Activated T-cell treated with anti-CD3 and anti-CD28 coated beads, Interleukin-2, amount 50 U/mL, for 48 hours (primary cell): ENCODE measurements at places on chromosomes 1 and 21.

GRCh38 chr1:46303872-46304326 is 401 bp downstream of the UQCRH start:
- no peak for DNase-seq

DNA sequence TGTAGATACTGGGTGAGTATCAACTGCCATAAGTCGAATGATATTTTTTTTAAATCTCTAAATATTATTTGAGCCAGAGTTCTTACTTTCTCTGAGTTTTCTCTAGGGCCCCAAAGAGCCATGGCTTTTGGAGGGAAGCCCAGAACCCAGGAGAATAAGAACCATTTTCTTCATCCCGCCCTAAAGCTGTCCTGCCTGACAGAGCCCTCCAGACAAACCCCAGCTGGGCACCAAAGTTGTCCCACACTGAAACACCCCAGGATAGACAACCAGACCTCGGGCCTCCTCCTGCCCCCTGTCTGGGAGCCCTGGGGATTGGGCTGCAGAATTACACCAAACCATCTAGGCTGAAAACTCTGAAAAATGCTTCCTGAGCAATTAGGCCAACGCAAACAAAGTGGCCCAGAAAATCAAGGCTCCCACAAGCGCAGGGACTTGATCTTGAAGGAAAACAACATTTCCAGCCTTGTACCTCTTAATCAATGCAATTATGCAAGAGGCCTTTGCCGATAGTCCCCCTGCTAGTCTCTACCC is 113.1 kb downstream of the RRAGC start:
- no peak for DNase-seq

DNA sequence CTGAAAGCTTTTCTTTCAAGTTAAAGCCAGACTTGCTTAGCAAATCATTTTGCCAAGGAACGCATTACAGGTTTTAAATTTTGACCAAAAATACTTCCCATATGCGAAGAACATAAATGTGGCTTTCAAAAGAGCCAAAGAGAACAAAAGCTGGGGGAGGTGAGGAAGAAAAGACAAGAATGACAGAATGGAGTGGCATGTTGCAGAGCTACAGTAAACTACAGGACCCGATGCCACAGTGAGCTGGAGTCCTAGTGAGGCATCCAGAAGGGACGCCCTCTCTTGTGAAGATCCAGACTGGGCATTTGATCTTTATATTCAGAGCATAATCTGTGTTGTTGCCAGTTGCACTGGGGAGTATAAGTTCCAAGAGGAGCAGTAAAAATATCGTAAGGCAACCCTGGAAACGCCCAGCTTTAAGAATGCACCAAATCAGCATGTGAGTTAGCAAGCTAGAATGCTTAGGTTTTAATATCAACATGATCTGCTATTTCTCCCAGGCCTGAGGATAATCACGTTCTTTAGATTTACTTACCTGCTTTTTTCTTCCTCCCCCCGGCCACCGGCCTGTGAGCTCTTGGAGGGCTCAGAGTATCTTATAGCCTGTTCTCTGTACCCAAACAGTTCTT is 48.4 kb upstream of the HOOK1 start:
- DNase-seq: no peak

GRCh38 chr1:219292341-219292740 is 118.7 kb downstream of the LYPLAL1 start:
- DNase-seq: no peak

DNA sequence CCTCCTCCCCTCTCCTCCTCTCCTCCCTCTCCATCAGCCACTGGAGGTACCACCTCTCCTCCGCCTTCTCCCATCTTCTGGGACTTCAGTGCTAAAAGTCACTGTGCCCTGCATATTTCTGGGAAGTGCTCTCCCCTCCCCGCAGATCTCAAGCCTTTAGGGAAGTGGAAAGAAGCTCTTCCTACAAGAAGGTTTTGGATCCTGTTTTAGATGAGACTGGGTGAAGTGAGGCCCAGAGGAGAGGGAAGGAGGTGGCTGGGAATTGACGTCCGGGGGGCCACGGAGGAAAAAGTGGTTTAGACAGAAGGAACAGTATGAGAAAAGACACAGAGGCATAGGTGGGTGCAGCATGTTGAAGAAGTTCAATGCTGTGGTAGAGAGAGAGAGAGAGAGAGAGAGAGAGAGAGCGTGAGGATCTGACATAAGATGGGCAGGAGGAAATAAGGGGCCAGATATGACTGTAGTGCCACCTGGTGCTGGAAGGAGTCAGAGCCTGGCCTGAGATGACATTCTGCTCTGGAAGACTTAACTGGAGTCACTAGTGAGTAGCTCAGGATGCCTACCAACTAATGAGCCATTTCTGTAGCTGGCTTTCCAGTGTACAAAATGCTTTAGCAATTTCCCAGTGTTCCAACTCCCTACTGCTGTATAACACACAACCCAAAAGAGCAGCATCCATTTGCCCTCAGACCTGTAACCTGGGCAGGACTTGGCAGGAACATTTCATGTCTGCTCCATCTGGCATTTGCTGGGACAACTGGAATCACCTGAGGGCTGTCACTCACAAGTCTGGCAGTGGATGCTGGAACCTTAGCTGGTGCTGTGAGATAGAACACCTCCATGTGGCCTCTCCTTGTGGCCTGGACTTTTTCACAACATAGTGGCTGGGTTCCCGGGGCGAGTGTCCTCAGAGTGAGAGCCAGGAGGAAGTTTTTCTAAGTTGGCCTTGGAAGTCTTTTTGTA is 16.6 kb upstream of the ZSCAN20 start:
- DNase-seq: no peak

DNA sequence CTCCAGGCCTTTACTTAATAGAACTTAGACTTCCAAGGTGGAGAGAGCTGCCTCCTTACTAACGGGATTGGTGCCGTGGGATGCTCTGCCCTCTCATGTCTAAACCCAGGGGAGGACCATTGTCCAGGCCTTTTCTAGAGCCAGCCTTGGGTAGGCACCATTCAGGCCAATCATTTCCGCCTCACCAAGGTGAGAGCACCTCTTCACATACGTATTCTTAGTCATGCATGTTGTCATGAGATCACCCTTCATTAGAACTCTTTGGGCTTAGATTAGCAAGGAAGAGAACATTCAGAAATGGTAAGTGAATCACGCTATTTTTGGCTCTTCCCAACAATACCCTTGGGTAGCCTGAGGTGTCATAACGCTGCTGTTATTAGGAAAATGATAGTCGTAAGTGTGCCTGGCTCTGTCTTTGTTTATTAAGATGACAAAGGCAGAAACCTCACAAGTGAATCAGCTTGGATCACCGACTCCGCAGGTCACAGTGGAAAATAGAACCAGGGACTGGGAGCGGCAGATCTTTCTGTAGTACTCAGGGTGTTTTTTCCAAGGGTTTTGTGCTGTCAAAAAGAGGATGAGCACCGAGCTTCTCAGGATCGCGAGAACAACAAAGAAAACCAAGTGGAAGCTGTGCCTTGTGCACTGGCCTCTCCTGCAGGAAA is 55.0 kb downstream of the HUNK start:
- DNase-seq: no peak

DNA sequence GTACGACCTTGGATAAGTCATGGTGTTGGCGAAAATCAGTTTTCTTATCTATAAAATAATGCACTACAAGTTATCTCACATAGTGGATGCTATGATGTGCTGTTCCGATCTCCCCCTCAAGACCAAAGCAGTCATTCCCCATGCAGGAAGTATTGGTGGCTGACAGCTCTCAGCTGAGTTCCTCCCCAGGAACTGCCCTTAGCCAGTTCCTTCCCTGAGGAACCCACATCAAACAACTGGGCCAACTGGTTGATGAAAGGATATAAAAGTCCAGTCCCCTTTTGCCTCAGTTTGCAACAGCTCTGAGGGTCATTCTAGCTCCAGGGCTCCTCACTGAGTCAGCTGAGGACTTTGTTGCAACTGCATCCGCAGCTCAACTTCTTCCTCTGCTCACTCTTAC is 16.1 kb upstream of the SLAMF1 start:
- DNase-seq: no peak

DNA sequence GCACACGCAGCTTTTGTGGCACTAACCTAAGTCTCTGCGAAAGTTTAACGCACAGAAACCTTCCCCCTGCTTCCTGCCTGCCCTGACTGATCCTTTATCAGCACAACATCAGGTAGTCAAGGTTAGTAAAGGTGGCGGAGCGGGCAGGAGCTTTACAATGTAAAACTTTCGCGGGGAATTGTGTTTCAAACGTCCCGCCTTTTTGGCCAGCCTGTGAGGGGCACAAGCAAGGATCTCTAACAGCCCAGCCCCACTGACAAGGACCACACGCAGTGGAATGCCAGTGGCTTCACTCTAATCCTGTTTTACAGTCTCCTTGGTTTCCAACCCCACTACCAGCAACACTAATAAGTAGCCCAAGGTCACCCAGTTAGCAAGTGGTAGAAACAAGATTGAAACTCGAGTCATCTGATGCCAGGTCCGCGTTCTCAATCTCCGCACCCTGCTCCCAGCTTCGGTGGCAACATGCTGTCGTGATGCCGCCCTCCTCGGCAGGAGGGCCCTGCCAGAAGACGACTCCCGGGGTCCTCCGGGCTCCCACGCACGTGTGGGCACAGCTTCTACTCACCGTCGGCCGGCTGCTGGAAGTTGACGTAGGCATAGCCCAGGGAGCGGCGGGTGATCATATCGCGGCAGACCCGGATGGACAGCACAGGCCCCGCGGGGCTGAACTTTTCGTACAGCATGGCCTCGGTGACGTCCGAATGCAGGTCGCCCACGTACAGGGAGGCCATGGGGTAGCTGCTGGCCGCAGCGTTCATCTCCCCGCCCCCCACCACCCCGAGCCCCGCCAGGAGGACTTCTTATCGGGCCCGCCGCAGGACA is 1.2 kb downstream of the PABPC4 start:
- peak; percentile 68 for DNase-seq

DNA sequence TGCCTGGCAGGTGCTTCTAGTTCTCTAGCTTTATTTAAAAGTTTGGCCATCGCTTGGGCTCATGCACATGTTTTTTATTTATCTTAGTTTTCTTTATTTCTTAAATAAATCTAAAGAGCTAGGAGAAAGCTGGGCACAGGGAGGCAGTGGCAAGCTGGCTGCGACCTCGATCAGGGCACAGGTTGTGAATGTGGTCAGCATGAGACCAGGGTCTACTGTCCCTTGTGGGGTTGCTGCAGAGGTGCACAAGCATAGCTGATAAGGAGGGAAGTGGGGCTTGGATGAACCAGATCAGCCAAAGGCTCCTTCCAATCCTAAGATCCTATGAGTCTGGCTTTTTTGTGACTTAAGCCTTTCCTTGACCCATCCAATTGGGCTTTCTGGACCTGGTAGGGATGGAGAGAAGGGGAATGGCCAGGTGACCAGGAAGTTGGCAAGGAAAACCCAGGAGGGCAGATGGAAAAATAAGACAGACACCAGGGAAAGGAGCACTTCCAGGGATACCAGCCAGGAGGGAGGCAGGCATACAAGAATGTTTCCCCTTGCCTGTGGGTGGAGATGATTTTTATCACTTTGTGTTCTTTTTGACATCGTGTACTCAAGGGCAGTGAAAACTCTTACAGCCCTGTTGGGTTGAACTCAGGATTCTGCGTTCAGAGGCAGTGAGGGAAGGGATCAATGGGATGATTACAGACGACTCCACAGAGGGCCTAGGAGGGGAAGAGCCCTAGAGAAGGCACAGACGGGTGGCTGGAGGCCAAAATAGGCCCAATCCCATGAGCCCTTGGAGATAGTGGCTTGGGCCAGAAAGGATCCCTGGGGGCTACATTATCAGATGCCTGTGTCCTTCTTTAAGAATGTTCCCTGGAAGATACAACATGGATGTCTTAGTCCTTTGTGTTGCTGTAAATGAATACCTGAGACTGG is 8.5 kb downstream of the CYP4B1 start:
- DNase-seq: no peak

GRCh38 chr1:114668373-114668772 is 1.5 kb downstream of the DENND2C start:
- no peak for DNase-seq

GRCh38 chr1:214473387-214473786 is 78.0 kb downstream of the PTPN14 start:
- no peak for DNase-seq

DNA sequence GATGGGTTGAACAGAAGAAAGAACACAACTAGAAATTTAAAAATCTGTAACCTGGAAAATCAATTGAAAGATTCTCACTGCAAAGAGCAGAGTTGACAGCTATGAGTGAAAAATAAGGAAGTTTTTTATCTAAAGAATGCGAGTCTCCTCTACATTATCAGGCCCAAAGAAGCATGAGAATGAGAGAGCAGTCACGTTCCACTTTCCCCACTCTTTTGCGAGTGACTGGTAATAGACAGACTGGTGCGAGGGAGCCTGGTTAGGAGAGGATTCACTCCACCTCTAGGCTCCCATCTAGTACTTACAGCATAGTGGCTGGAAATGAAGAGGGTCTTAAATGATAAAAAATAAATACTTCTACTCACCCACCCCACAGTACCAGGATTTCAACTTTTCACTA is 52.0 kb downstream of the PRDX6 start:
- DNase-seq: no peak

- no peak for DNase-seq
Measured at GRCh38 chr1:93958726-93959100, 49.5 kb upstream of the GCLM start.

DNA sequence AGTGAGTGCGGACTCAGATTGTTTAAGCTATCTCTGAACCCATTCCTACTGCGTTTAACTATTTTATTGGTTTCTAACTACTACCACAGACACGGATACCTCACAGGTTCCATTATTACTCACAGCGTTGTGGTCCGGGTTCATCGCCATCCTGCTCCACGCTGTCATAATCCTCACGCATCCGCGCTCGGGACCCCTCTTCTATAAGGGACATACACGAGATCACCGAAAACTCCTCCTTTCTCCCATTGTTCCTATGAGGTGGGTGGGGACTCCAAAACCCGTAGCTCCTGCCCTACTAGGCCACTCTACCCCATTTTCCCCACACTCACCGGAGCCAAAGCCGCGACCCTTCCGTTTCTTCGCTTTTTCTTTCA is 610 bp downstream of the RBM8A start:
- peak; percentile 73 for DNase-seq

GRCh38 chr1:1402072-1402900 is 3.2 kb upstream of the CCNL2 start:
- peak; percentile 67 for DNase-seq

- no peak for DNase-seq
Measured at GRCh38 chr1:197690074-197690473, 85.2 kb downstream of the DENND1B start.

DNA sequence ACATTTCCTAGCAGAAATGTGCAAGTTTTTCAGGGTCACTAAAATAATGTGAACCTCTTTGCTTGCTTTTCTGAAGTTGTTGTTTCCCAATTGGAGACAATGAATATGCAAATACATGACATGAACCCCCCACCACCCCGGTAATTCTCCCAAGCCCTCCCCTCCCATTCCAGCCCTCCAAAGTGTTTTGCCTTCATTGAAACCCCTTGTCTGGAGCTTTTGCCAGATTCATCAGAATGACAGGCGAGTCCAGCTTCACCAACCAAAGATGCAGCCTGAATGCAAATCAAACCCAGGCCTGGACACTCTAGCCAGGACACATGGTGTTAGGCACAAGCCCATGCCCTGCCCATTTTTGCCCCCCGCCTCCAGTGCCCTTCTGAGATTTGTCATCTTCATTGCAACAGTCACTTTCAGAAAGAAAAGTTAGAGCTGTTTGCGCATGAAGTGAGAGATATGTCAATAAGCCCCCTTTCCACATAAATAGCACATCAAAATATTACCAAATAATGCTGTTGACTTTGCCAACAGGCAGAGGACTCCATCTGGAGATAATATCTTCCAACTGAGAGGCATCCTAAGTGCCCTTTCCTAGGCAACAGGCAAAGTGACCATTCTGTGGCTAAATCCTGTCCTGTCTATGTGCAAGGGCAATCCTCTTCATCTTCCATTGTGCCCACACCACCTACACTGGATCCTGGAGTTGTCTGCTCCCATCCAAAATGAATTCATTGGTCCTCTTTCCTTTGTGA is 145.6 kb upstream of the NFIA start:
- no peak for DNase-seq

GRCh38 chr1:87174724-87175245 is 153.9 kb upstream of the LMO4 start:
- no peak for DNase-seq
